ENCODE measurements at places on chromosomes 12 and 14. TPM values are rescaled to one million over a fixed set of nuclear protein-coding genes. Genes with fewer than 3 reads are reported as not detected.

DNA sequence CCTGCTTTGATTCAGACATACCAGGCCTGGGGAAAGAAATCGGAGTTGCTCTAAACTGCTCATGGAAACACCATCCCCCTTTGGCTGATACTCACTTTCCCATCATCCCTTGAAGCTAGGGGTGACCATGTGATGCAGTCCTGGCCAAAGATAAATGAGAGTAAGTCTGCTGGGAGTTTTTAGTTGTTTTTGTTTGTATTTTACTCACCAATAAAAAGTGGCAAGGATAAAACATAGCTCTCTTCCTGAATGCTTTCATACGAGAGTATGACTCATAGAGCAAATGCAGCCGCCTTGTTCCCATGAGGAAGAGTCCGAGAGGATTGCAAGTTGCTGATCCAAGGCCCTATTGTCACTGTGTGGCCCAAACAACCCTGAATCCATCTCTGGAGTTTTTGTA, 126.4 kb upstream of the TMEM132C start:
- no peak for ATAC-seq

DNA sequence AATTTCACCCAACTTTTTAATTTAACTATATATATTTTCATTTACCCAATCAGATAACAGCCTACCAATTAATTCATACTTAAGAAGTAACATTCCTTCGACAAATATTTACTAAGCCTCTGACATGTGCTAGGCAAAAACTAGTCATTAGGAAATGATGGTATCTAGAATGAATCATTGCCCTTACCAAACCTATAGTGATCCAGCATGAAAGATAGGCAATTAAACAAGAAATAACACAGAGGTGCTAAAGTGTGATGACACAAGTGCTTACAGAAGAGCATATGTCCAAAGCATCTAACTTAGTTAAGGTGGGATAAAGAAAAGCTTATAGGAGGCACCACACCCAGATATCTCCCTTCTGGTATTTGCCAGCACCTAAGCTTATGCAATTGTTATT, 166.5 kb upstream of the RASSF8 start:
- no peak for ATAC-seq

DNA sequence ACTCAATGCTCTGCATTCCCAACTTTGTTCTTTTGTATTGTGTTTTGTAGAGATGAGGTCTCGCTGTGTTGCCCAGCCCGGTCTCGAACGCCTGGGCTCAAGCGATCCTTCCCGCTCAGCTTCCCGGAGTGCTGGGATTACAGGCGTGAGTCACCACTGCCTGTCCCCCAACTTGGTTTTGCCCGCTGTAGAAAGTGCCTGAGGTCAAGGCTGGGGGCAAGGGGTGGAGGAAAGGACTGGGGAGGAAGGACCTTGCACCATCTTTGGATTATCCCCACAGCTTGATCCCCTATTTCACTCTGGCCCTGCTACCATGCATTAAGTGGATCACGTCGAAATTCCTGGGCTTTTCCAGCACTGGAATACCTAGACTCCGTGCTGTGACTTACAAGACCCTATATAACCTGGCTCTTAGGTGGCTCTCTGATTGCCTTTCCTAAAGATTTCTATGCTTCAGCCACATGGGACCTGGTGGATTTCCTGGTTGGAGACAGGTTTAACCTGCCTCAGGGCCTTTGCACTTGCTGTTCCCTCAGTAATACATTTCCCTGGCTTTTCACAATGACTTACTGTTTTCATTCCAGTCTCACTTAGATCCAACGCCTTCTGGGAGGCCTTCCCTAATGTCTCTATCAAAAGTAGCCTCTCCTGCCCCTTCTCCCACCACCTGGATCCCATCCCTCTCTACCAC, 608 bp upstream of the PIANP start:
- peak; percentile 8 for ATAC-seq

- no peak for ATAC-seq
These were observed 47.1 kb upstream of the ADAMTS20 start for GRCh38 chr12:43599066-43599465.

- ATAC-seq = no peak
These were observed 1.8 kb downstream of the SMIM41 start for GRCh38 chr12:52081263-52081733.

- no peak for ATAC-seq
These were observed 218.0 kb upstream of the RGS6 start for GRCh38 chr14:71714225-71714624.

DNA sequence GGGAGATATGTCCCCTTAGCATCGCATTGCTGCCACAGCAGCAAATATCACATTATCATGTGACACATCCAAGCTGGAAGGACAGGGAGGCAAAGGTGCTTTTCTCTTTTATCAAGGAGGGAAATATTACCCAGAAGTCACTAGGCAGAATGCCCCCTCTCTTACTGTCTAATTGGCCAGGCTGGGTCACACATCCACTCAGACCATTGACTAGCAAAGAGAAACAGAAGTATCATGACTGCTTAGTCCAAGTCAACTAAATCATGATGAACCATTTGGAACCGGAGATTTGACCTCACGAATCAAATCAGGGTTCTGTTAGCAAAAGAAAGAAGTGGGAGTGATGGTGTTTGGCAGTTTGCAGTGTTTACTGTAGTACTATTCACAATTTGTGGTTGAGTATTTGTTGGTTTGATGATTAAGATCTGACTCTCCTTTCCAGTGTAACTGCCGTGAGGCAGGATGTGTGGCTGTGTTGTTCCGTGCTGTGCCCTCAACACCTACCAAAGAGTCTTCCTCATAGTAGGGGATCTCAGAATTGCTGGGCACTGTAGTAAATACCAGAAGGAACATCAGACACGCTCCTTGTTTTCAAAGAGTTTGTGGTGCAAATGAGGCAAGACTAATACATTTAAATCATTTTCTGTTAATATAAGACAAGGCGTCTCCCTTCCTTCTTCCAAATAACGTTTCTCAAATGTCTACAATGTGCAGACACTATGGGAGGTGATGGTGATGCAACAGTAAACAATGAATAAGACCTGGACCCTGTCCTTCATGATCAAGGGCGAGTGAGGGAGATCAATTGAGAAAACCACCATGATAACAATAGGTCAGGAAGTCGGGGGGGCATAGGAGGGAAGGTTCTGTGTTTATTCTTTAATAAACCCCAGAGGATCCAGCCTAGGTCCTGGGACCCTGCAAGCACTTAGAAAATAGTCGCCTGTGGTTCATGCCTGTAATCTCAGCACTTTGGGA, 194.4 kb upstream of the CRY1 start:
- ATAC-seq = no peak

DNA sequence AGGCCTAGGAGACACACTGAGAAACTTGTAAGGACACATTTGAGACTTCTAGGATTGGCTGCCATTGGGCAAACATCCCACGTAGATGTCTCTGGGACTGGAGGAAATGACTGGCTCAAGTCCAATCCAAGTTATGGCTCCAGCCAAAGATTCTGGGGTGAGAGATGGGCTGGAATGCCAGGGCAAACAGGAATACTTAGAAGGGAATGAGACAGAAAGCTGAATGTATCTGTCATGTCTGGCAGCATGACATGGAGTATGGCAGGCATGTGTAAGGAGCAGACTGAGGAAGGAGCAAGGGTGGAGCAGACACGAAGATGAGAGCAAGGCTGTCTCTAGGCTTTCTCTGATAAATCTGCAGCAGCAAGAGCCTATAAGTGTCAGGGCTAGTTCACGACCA, 209.2 kb downstream of the PHLDA1 start:
- no peak for ATAC-seq

- no peak for ATAC-seq
These were observed 82.9 kb upstream of the CPM start for GRCh38 chr12:69015831-69016230.

- no peak for ATAC-seq
These were observed 85.7 kb downstream of the DUSP16 start for GRCh38 chr12:12476857-12477531.

DNA sequence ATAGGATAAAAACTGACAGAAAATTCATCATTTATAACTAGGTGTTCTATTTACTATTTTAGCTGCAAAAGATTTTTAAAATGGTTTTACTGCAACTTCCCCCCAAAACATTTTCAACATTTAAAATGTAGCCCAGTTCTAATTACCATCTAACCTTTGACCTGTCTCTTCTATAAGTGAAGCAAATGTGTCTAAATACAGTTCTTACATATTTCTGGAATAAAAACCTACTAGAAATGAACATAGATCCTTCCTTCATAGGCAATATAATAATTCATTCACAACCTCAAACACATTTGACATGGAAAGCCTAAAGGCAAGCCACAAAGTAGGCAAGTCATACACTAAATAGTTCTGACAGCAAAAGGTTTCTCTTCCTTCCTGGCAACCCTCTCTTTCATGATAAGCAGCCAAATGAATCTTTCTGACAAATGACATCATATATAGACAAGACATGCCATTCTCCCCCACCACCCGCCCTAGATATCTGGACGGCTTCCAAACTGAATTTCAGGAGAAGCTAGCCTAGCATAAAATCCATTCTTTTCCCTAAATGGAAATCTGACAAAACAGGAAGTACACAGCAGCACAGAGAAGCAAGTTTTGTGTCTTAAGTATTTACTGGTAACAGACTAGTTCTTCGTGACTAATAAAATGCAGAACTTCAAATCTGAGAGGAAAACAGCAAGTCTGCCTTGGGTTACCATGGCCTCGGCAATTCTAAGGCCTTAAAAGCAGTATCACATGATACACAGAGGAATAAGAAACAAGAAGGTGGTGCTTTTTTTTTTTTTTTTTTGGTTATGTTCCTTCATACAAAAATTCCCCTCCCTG, 17.2 kb upstream of the ARID4A start:
- ATAC-seq = peak; percentile 79

GRCh38 chr14:100423317-100424010, 100.3 kb downstream of the SLC25A47 start:
- ATAC-seq = no peak

- ATAC-seq = no peak
These were observed 1.3 kb upstream of the RASSF3 start for GRCh38 chr12:64608901-64609535.

- ATAC-seq = no peak
These were observed 287.5 kb upstream of the MGAT4C start for GRCh38 chr12:86543716-86544115.

EAPP gene
- total RNA-seq = 43.1 TPM

OTUB2 gene
- total RNA-seq = 0.84 TPM

SLC6A12 gene
- total RNA-seq = 11.3 TPM

PROX2 gene
- not detected for total RNA-seq

FOXM1 gene
- not detected for total RNA-seq

RTL1 gene
- total RNA-seq = 0.31 TPM

GDF3 gene
- not detected for total RNA-seq

Data from gastroesophageal sphincter (tissue), 4 donors.